Posterior vena cava (tissue), 2 donors: ENCODE measurements at places on chromosomes 3 and 15.

- DNase-seq: no peak
Observed at GRCh38 chr3:124459678-124460077, 270.6 kb upstream of the UMPS start.

GRCh38 chr3:175258763-175259162 is 399.6 kb downstream of the NAALADL2 start:
- DNase-seq: no peak

GRCh38 chr15:42046597-42046996 is 25.8 kb upstream of the PLA2G4E start:
- DNase-seq: no peak

DNA sequence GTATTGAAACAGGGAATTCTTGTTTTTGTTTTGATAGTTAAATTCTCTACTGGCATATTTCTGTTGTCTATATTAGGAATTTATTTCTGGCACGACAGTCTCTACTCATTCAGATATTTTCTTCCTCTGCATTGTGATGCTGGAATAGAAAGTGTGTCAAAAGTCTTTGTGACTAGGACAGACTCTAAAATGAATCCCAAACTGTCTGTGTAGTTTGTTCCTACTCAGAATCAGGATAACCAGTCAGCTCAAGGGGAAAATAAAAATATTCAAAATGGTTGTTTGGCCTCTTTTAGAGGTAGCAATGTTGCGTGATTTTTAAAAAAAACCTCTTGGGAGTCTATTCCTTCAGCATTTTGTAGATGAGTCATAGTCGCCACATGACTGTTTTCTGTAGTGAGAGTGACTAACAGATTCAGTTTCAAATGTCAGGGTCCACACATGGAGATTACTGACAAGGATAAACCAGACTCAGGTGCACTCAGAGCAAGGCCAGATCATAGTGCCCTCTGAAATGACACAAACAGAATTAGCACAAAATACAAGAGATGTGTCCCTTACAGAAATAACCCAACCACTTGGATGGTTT is 13.1 kb downstream of the SLC7A14 start:
- DNase-seq: no peak

GRCh38 chr15:38600236-38600635 is 35.6 kb upstream of the RASGRP1 start:
- no peak for DNase-seq

GRCh38 chr3:8746780-8747345 is 13.3 kb downstream of the CAV3 start:
- DNase-seq: no peak

DNA sequence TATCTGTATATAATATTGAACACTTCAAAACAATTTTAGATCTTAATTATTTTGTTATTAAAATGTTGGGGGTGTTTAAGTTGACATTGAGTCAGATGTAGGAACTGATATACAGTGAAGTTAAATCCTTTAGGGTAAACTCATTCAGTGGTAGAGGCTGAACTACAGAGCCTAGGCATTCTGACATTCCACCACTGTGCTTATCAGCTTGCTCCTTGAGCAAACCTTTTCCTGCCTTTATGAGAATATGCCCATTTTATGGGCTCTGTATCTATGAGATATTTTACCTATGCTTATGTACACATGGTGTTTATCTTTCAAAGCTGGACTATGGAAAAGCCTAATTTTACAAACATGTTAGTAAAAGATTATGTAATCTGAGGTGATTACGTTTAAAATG is 407.5 kb downstream of the ZBTB20 start:
- no peak for DNase-seq

- no peak for DNase-seq
Observed at GRCh38 chr15:55999658-56000057, 6.2 kb upstream of the NEDD4 start.

GRCh38 chr15:45454814-45455213 is 67.7 kb downstream of the SLC30A4 start:
- DNase-seq: peak; percentile 88

- DNase-seq: no peak
Observed at GRCh38 chr15:93985925-93986324, 245.4 kb upstream of the MCTP2 start.

- DNase-seq: no peak
Observed at GRCh38 chr3:118527514-118528044, 507.1 kb downstream of the IGSF11 start.

DNA sequence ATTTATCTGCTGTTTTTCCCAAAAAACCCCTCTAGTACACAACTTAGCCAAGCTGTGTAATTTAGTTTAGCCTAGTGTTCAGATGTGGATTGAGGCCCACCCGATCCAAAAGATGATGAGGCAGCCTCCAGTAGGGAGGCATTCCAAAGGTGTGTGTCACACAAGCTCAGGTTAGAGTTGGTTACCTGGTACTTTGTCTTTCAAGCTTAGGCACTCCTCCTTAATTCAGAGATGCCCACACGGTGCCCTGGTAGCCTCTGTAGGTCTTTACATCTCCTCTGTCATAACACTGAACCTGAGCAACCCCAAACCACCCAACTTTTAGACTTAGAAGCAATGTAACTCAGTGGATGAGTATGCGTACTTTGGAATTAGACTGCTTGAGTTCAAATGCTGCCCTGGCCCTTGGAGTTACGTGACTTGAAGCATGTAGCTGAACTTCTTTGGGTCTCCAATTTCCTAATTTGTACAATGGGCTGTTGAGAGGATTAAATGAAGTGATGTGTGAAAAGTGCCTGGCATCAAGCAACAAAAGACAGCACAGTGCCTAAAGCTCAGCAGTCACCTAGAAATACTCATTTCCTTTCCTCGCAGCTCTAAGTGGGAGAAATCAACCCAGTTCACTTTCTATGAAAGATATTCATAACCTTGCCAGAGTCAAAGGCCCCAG is 284.6 kb upstream of the RARB start:
- DNase-seq: no peak

DNA sequence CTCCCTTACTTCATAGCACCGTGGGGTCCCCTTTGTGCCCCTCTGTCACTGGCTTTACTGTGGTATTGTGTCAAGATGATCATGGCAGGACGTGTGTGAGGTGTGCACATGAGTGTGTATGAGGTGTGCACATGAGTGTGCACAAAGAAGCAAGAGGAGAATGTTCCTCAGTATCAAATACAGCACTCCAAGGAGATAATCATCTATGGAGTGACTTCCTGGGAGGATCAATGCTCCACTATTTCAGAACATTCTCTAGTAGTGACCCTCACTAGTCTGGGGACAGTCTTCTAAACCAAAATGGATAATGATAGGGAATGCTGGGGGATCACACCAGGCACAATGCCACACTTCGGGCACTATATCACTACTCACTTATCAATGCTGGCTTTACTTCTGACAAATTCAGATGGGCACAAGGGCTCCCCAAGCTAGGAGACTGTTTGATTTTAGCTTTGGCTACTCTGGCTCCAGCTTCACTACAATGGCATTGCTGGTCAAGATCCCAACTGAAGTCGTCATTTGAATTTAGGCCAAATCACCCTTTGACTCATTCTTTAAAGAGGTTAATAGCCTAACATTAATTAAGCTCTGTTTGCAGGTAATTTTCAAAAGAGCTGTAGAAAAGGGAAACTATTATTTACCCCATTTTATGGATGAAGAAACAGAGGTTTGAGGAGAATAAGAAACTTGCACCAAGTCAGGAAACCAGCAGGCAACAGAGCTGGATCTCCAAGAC is 124.1 kb downstream of the THRB start:
- no peak for DNase-seq

DNA sequence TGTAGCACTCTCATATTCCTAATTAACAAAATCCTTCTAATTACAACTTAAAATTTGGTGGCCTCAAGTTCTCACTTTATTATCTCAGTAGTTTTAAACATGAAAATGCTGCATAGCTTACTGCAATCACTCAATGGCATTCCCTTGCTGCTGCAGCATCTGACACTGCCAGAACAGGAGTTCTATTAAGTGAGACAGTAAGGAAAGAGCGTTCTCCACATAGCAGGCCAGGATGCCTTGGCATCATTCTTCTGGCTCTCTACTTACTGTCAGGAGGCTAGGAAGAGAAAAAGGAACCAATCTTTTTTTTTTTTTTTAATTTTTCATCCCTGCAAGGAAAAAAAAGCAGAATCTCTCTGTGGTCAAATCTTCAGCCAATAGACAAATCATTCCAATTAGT is 3.2 kb downstream of the CNBP start:
- DNase-seq: no peak

- no peak for DNase-seq
Observed at GRCh38 chr3:149534671-149535332, 60.3 kb downstream of the TM4SF4 start.

DNA sequence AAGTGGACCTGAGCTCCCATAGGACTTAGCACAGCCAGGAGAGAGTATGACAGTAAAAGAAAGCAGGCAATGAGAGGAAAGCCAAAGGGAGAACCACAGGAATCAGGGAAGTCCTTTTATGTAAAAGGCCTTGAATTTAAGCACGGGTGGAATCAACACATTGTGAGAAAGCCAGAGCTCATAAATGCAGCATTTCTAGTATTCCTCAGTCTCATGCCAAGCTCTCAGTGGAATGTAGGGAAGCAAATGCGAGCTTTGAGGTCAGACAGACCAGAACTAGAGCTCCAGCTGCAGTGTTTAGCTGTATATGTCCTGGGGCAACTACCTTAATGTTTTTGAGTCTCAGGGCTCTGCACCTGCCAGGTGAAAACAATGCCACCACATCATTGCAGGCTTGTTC is 132.1 kb upstream of the TRIM42 start:
- DNase-seq: no peak

DNA sequence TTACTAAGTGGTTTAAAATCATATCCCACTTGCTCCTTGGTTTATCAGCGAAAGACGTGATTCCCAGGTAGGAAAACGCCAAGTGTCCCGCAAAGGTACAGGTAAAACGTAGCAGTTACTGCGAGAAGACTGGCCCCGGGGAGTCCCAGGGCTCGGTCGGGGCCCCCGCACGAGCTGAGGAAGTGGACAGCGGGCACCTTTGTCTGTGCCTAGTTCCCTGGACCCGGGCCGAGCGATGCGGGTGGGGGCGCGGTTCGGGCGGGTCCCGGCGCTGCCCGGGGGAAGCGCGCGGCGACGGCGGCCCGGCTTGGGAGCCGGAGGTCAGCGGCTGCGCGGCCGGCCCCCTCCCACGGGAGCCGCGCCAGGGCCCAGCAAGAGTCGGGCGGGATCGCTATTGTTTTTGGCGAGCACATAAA is 864 bp upstream of the NEO1 start:
- no peak for DNase-seq

DNA sequence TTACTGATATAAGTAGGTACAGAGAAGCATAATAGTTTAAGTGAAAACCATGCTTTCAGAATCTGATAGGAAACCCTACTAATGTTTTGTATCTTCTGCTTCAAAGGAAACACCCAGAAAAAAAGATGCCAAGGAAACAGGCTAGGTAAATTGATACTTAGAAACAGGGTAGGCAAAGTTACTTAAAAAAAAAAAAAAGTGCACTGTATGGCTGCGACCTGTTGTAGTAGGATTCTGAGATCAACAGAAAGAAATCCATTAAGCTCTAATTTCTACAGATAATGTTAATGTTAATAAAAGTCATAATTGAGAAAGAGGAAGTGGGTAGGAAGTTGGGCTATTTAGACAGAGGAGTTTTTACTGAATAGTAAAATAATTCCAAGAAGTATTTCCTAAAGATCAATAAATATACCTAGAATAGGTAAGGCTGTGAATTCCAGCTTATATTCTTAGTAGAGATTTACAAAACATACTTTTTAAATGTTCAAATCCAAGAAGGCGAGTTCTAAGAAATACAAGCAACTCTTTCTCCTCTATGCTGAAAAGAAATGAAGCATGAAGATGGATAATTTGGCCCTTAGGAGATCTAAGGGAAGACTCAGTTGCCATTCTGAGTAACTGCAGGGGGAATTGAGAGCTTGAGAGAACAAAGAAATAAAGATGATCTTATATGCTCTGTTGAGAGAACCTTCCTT is 24.1 kb upstream of the STT3B start:
- no peak for DNase-seq

- no peak for DNase-seq
Observed at GRCh38 chr3:86887876-86888275, 103.1 kb downstream of the VGLL3 start.

GRCh38 chr3:76369170-76369569 is 583.8 kb upstream of the ZNF717 start:
- no peak for DNase-seq

- no peak for DNase-seq
Observed at GRCh38 chr3:194399874-194400411, 877 bp upstream of the GP5 start.

- DNase-seq: peak; percentile 57
Observed at GRCh38 chr15:82072926-82073537, 27.2 kb upstream of the MEX3B start.

DNA sequence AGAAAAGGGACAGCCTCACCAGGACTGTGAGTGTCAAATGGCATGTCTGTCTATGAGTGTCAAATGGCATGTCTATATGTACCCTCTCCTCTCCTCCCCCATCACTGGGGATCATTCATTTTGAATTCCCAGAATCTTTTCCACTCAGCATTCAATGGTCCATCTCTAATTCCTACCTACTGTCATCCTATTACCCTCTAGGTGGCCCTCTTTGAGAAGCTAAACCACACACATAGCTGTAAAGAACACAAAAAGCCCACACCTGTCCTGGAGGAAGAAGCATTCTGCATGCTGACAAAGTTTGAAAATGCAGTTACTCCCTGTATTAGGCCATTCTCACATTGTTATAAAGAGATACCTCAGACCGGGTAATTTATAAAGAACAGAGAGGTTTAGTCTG is 46.2 kb upstream of the PYDC2 start:
- no peak for DNase-seq

GRCh38 chr3:177604181-177604580 is 406.9 kb upstream of the TBL1XR1 start:
- no peak for DNase-seq

DNA sequence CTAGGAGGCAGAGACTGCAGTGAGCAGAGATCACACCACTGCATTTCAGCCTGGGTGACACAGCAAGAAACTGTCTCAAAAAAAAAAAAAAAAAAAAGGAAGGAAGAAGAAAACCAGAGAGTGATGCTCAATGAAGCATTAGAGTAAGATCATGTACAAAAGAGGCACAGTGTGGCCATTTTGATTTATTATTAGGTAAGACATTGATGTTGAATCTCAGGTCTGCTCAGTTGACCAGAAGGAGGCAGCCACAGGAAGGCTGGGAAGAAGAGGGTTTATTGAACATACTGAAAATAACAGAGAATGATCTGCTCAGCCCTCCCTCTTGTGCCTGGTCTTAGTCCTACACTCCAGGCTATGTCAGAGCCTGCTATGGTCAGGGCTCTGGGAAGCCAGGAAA is 15.6 kb downstream of the LRRK1 start:
- DNase-seq: no peak

DNA sequence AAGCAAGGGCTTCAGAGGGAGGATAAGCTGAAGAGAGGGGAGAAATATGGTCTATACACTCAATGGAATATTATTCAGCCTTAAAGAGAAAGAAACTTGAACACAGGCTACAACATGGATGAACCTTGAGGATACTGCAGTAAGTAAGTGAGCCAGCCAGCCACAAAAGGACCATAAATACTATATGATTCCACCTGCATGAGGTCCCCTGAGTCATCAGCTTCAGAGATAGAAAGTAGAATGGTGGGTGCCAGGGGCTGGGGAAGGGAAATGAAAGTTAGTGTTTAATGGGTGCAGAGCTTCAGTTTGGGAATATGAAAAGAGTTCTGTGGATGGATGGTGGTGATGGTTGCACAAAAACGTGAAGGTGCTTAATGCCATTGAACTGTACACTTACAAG is 68.4 kb upstream of the SEC13 start:
- peak; percentile 3 for DNase-seq
